Neural progenitor cell (in vitro differentiated cells): ENCODE measurements at places on chromosomes 12 and 14. TPM values are rescaled to one million over a fixed set of nuclear protein-coding genes. Genes with fewer than 3 reads are reported as not detected.

OTOGL gene
- 0.13 and 0.77 TPM in 2 replicates for total RNA-seq

DAO gene
- total RNA-seq, result not detected in 2 replicates

NDUFA9 gene
- 46.4 and 67.7 TPM in 2 replicates for total RNA-seq

UNC119B gene
- total RNA-seq, result 58.4 and 58.9 TPM in 2 replicates

GRIN2B gene
- total RNA-seq, result 0.52 and 1.3 TPM in 2 replicates

DNA sequence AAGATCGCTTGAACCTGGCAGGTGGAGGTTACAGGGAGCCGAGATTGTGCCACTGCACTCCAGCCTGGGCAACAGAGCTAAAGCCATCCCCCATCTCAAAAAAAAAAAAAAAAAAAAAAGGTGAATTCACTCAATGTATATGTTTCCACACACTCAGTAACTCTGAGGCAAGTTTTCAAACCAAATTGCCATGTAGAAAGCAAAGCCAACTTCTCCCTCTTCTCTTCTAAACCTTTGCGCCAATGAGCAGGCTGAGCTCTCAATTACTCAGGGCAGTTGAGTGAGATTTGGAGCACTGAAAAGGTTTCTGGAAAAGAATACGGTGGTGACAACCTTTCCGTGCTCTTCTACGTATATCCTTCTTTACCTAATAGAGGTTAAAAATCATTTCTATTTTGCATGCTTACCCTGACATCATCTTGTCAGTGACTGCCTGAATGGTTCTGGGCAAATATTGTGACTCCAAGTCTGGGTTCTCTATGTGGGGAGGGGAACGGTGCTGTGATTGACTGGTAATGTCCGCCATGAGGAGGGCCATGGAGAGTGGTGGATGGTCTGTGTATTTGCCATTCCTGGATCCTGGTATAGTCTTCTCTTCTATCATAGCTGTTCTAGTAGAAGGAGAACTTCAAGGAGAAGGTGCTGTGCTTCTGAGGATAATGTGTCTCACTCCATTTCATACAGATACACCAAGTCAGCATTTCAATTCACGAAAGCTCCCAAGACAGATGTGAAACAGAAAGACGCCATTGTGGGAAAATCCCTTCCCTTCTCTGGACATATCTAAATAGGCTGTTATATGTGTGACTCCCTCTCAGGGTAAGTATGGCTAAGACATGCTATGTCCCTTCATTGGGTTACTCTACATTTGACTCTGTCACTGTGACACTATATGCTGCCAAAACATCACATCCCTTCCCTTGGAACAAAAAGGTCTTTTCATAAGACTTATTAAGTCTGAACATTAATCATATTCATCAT is 46.2 kb upstream of the MED13L start:
- no peak overlapping the region for H3K27ac ChIP-seq
- no peaks in the 10 kb centered on the region for H3K36me3 ChIP-seq
- DNase-seq, result no peak
- H3K4me1 ChIP-seq, result peaks cover 10% of the 10 kb centered on the region
- no peaks in the 10 kb centered on the region for H3K27me3 ChIP-seq
- H3K4me3 ChIP-seq, result no peak overlapping the region

GRCh38 chr12:22413592-22413991 is 79.1 kb upstream of the ST8SIA1 start:
- no peaks in the 10 kb centered on the region for H3K36me3 ChIP-seq
- H3K27ac ChIP-seq, result no peak overlapping the region
- DNase-seq, result no peak
- no peaks in the 10 kb centered on the region for H3K27me3 ChIP-seq

GRCh38 chr14:44833376-44834060 is 128.2 kb downstream of the KLHL28 start:
- H3K27ac ChIP-seq, result no peak overlapping the region
- no peak for DNase-seq
- no peaks in the 10 kb centered on the region for H3K36me3 ChIP-seq
- no peaks in the 10 kb centered on the region for H3K27me3 ChIP-seq
- no peak overlapping the region for H3K4me3 ChIP-seq
- peaks cover 9% of the 10 kb centered on the region for H3K4me1 ChIP-seq

- H3K36me3 ChIP-seq, result no peaks in the 10 kb centered on the region
- H3K4me3 ChIP-seq, result no peak overlapping the region
- H3K27ac ChIP-seq, result no peak overlapping the region
- H3K27me3 ChIP-seq, result no peaks in the 10 kb centered on the region
- no peaks in the 10 kb centered on the region for H3K4me1 ChIP-seq
These were observed 338.1 kb downstream of the SOX5 start for GRCh38 chr12:23611320-23611719.

- DNase-seq, result no peak
- H3K27me3 ChIP-seq, result no peaks in the 10 kb centered on the region
- H3K4me1 ChIP-seq, result no peaks in the 10 kb centered on the region
- no peaks in the 10 kb centered on the region for H3K36me3 ChIP-seq
These were observed 61.6 kb upstream of the GNPNAT1 start for GRCh38 chr14:52852810-52853521.

DNA sequence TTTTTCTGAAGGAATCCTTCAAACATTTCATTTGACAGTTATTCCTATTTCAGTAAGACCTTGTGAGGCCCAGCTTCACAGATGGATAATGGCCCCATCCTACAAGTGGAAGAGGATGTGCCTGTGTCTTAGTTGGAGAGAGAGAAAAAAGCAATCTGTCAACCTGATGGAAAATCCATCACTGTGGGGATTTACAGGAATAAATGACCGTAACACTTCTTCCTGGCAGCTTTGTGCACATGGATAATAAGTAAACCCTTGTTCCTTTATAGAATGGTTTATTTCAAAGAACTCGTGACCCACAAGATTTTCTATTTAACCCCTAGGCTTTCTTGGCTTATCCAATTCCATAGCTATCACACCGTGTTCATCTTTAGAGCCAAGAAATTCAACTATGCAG is 121.4 kb upstream of the PCED1B start:
- no peak overlapping the region for H3K27ac ChIP-seq
- no peak overlapping the region for H3K4me3 ChIP-seq
- DNase-seq, result no peak
- H3K36me3 ChIP-seq, result no peaks in the 10 kb centered on the region
- no peaks in the 10 kb centered on the region for H3K4me1 ChIP-seq

DNA sequence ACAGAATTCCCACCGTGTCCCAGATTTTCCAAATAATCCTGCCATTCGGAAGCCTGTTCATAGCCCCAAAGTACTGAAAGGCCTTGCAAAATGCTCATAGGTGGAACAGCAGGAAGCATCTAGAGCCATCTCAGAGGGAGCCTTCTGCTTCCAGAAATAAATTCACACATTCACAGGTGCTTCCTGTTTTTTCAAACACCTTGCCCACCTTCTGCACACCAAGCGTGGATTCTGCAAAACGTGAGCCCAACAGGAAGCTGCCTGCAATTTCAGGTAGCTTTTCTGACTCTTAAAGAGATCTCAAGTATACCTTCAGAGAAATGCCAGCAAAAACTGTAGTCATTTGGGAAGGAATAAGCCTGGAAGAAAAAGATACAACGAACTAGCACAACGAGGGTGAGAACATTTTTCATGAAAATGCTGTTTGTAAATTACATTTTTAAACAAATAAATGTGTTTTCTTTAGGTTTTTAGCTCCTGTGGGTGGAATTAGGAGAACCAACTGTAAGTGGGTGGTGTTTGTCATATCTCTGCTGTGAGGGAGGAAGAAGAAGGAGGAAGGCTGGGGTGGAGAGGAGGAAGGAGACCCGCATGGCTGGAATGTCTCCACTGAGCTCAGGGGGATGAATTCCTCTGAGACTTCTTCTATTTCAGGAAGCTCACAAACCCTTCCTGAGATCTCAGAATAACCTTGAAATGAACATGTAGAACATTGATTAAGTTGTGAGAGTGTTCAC is at the start of gene IFNG-AS1:
IFNG-AS1 (plus strand) TSS at position 264 of the 737 bp plus-strand sequence.
- no peaks in the 10 kb centered on the region for H3K27me3 ChIP-seq
- H3K36me3 ChIP-seq, result no peaks in the 10 kb centered on the region
